ENCODE measurements at places on chromosomes 5 and 9. TPM values are rescaled to one million over a fixed set of nuclear protein-coding genes. Genes with fewer than 3 reads are reported as not detected.

- DNase-seq: no peak
These were observed 205.5 kb upstream of the EFNA5 start for GRCh38 chr5:107876261-107876660.

DNA sequence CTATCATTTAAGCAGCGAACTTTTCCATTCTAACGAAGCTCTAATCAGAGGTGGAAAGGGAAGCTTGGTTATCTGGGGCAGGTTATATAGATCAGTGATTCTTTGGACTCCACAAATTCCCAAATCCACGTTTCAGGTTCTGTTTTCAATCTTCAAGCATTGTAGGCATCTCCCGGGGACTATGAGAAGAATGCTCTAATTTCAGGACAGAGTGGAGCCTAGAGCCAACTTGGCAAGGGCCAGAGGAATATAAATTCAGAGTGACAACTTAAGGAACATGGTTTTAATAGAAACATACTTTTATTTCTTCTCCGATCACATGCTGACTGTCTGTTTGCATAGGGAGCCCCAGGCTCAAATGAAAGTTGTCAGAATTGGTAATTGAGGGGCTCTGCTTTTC lies 514.0 kb upstream of the KLF4 start:
- DNase-seq: no peak

DNA sequence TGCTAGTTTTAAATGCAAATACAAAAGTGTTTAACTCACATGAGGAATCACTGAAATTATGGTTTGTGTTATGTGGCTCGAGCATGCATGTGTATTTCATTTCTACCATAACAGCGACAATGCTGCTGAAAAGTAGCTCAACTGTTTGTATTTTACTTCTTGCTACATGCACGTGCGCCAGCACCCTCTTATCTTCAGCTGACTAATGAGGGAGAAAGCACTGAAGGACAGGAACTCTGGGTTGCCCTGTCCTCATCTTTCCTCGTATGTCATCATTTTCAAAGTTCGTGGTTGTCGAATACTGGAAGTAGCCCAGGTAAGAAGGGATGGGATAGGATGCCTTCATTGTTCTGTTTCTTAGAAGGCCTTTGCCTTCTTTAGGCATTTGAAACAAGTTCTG lies 120.3 kb downstream of the SYK start:
- DNase-seq: no peak

DNA sequence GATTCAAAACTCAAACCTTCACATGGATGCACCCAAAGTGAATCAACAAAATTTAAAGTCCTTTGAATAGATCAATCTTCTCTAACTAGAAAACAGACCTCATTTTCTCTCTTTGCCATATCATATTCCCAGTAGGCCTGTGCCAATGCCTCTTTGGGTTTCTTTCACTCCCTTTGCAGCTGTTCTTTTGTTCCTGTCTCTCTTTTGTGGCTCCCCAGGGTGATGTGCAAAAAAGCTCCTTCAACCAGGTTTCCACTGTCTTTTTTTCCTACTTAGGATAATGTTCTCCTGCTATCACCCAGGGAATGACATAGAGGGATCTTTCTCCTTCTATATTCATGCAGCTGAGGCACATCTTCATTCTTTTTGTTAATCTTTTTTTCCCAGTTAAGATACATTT lies 54.6 kb downstream of the MARCHF3 start:
- DNase-seq: no peak

DNA sequence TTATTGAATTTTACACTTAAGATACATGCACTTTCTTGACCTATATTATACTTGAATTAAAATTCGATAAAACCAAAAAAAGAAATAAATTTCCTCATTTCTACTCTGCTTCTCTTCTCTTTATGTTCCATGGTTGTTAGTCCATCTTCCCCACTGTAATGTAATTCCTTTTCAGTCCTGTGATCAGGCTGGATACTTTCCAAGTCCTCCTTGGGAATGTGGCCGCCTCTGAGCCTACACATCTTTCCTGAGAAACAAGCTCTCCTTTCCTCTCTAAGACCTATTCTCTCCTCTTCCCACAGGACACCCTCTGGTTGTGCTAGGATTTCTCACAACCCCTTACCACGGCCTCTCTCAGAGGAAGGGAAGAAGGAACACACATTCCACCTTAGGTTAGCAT lies 285.1 kb downstream of the DNAH5 start:
- no peak for DNase-seq

DNA sequence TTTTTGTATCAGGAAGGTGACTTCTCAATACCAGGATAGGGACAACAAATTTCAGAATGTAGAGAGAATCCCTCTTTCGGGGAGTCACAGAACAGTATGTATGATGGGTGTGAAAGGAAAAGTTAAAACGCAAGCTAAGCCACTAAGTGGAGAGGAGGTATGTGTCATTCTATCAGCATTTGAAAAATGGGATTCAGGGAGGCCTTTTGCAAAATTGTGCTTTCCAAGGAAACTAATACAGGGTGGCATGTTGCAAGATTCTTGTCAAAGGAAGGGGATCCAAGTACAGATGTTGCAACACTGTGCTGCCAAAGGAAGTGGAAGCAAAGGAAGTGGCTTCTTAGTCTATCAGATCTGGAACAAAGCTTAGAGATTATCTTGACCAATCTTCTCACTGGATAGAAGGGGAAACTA lies 12.6 kb upstream of the TNIP1 start:
- no peak for DNase-seq

GRCh38 chr9:21570643-21571275 lies 88.6 kb upstream of the IFNE start:
- DNase-seq: no peak

- no peak for DNase-seq
These were observed 530.3 kb downstream of the RASEF start for GRCh38 chr9:82532504-82533180.

GRCh38 chr5:140202078-140202477 lies 27.1 kb downstream of the CYSTM1 start:
- no peak for DNase-seq

The RNF208 gene
- polyA plus RNA-seq: not detected

The IFNA21 gene
- polyA plus RNA-seq: not detected

The NEUROG1 gene
- not detected for polyA plus RNA-seq
